ENCODE measurements at places on chromosomes 12 and 14.

DNA sequence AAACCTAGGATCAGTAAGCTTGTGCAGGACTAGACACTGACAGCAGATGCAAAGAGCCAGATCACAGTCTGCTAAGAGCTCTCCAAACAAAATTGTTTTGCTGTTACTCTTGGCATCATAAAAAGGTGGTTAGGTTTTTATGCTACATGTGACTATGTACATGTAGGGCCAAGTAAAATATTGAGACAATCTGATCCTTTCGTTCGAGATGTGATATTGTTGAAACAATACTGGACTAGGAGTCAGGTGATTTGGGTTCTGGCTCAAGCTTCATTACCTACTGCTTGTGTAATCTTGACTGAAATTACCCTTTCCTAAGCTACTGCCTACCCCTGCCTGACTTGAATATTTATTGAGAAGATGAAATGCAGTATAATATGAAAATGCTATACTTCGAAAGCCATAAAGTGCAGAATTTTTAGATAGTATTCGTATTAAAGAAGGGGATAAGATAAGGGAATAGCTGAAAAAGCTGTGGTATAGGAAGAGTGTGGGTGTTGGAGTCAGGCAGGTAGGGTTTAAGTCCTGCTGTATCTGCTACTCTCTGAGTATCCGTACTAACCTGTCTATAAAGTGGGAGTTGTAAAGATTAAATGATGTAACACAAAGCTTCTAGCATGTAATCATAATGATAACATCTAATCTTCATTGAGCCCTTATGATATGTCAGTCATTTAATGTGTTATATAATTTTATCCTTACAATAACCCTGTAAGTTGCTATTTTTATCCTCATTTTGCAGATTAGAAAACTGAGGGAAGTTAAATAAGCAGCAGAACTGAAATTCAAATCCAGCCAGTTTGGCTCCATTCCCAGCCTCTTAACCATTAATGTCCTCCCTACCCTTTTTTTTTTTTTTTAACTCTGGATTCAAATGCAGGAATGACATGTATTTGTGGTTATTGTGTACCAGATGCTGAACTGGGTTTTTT, 38.6 kb upstream of the ATF1 start:
- no peak for DNase-seq

GRCh38 chr12:71201136-71201679, 43.4 kb upstream of the TSPAN8 start:
- no peak for DNase-seq

DNA sequence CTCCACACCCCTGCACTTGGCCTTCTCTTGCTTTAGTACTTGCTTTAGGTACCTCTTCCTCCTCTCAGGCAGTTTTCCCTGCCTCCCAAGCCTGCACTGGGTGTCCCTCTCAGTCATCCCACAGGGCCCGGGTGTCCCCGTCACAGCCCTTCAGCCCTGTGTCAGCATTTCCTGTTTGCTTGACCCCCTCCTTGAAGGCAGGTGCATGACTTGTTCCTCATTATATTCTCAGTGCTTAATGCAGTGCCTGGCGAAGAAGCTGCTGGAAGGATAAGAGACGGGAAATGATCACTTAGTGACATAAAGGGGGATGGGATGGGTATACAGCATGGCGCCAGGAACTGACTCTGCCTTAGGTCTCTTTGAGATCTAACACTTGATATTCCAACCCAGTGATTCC, 61.5 kb downstream of the IQSEC3 start:
- DNase-seq = no peak

DNA sequence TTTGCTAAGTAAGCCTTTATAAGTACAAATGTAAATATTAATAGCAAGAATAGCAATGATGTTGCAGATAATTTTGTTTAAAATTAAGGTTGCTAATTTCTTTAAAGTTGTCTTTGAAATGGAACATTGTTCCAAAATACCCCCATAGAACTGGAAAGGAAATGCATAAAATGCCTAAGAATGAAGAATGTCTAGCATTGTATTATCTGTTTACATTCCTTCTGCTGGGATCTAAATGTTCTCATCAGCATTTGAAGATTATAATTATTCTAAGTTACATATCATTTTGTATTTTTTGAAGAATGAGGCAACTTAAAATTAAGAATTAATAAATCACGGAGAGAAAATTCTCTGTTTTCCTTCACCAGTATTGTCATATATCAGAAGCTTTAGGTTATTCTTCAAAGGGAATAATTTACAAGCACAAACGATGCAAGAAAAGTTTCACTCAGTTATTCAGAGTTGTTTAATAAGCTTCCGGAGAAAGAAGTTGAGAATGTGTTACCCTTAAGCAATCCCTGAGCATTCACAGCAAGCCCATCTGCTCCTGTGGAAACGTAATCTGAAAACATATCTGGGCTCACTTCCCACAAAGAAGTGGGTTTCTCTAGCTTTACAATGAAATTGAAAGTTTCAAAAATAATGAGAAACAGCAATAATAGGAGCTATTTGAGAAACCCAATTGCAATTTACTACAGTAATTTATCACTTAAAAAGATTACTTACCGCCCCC, 21.3 kb downstream of the SLC6A15 start:
- no peak for DNase-seq

GRCh38 chr12:97943359-97943758, 480.8 kb downstream of the RMST start:
- DNase-seq = no peak

- DNase-seq = no peak
Measured at GRCh38 chr12:116736962-116737773, 701 bp downstream of the SPRING1 start.

GRCh38 chr14:51080645-51081044, 14.3 kb downstream of the TRIM9 start:
- no peak for DNase-seq

- no peak for DNase-seq
Measured at GRCh38 chr14:55323910-55324309, 52.7 kb downstream of the FBXO34 start.

- no peak for DNase-seq
Measured at GRCh38 chr12:53225635-53226424, 6.2 kb downstream of the RARG start.

DNA sequence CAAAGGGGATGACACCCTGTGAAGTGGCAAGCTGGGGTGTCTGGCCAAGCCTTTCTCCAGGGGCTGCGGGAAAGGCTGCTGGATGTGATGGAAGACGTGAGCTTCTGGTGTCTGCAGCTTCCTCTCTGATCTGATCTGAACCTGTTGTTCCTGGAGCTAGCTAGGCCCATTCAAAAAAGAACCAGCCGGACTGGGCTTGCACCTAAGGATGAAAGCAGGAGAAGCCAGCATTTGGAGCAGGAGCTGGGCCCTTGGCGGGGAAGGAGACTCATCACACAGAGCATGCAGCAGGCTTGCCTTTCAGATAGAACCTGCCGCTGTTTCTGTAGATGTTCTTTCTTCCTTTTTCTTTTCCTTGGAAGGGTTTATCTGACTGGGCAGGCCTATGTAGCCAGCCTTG, 9.5 kb downstream of the RPH3A start:
- DNase-seq = no peak

- DNase-seq = no peak
Measured at GRCh38 chr12:3913278-3913677, 40.1 kb upstream of the PARP11 start.

DNA sequence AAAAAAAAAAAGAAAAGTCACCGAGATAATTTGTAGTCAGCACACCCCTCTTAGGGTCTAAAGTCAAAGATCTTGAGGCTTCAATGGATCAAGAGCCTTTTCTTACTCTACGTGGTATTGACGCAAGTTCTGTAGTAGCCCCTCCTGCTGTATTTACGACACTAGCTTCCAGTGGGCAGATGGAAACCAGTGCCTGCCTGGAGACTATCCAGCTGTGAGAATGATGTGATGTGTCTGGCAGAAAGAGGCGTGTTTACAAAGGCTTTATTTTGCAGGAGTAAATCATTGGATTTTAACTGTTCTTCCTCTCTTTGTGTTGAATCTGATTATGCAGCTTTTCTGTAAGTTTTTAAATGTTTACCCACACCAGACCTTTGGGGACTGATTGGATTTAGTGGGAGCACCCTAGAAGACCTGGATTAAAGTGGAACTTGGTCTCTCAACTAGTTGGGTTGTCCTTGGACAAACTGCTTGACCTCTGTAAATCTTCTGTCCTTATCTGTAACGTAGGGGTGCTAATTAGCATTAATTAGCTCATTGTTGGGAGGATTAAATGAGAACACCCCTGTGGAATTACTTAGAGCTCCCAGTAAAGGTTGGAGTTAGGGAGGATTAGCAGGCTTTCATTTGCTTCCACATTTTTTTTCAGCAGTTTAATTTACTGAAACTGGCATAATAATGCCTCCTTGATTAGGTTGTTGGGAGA, 72.4 kb downstream of the RASSF3 start:
- peak; percentile 64 for DNase-seq

DNA sequence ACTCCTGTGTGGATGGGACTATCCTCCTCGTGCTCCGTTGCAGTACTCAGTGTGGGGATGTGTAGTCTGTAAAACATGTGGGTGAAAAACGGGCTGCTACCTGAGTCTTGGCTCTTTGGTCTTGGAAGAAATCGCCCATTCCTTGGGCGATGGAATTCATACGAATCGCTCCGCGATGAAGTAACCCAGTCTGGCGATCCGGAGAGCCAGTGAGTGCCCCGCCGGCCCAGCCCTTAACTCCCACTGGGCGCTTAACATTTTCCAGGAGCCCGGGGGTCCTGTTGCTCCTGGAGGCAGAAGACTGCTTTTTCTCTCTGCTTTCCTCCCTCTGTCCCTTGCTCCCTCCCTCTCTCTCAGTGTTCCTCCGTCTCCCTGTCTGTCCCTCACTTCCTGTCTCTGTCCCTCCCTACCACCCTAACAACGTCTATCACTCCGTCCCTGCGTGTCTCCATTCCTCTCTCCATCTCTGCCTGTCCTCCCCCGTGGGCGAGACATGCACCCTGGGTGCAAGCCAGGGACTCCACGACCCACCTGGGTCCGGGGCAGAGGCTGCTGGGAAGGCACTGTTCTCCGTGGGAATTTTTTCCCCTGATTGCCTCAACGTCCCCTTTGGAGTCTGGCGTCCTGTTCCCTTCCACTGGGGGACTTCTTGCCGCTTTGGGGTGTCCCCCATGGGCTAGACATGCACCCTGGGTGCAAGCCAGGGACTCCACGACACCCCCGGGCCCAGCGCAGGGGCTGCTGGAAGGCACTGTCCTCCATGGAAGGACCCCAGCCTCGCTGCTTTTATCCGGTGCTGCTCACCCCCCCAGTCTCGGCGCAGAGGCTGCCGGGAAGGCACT, 188.6 kb downstream of the ALG10 start:
- no peak for DNase-seq

DNA sequence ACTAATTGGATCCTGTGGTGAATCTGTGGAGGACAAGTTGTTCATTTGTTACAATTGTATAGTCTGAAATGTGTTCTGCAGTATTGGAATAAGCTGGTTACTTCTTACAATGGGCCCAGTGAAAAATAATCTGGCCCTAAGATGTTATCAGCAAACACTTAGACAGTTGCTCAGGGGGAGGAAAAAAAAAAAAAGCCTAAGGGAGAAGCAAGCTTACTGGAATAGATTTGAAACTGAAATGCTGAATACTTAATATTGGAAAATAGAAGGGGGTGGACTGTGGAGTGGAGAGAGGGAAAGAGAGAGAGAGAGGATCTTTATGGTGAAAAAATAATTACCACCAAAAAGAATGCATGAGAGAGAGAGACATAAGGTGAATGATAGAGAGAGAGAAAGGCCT, 4.0 kb downstream of the FOXG1 start:
- no peak for DNase-seq
